ENCODE measurements at places on chromosomes 7 and 10.
A peak's percentile ranks its signal among the peaks of the same experiment; 100 is the strongest.

DNA sequence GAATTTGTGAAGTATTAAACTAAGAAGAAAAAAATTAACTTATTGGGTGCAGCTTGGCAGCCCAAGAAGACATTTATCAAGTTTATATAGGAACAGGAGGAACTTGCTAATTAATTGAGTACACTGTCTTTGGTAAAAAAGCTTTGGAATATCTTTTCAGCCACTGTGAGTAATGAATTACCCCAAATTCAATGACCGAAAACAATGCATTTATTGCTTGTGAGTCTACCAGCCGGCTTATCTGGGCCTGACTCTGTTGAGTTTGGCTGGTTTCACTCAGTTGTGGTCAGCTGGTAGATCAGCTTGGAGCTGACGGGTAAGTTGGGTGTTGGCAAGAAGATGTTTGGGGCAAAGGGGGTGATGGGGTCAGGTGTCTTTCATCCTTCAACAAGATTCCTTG lies 11.6 kb downstream of the GNG11 start:
- no peak for DNase-seq

GRCh38 chr7:94409200-94409948 lies 14.7 kb downstream of the COL1A2 start:
- no peak for DNase-seq

DNA sequence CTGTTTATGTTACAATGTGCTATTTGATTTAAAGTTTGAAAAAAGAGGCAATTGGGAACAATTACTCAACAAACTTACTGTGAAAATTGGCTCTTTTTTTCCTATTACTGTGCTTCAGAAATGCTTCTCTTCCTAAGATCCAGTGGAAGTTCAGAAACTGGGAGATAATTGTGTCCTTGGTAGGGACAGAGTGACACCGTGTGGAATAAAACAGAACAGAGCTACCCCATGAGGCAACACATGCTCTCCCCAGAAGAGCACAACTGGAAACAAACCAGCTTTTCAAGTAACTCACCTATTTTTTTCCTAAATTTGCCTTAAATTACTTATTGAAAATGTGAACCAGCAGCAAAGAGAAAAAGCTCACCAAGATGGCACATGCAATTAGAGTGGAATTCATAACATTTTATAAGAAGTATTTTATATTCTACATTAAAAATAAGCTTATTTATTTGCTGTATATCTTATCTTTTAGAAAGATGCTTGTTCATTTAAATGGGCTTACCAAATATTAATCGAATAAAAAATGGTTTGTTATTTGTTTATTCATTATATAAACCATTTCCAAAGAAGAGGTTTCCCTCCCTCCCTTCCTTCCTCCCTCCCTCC lies 346.1 kb upstream of the ANKRD30A start:
- DNase-seq = peak; percentile 64

DNA sequence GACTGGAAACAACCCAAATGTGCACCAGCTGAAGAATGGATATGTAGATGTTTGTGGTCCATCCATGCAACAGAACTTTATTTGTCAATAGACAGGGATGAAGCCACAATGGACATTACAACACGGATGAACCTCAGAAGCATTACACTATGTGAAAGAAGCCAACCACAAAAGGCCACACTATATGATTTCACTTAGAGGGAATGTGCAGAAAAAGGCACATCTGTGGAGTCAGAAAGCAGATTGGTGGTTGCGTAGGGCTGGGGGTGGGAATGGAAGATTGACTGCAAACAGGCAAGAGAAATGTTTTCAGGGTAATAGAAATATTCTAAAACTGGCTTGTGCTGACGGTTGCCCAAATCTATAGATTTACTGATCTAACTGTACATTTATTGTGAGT lies 34.3 kb upstream of the WASHC2A start:
- no peak for DNase-seq

DNA sequence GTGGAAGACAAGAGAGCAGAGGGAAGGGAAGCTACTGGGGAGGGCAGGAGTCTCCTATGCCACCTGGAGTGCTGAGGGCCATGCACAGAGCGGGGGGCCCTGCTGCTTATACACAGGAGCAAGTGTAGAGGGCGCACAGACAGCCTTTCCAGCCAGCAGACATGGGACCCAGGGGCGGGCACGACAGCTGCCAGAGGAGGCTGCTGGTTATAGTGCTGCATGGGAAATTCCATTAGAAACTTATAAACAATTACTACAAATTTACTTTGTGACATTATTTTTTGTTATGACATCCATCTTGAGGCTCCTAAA lies 90.5 kb downstream of the WDFY4 start:
- no peak for DNase-seq

DNA sequence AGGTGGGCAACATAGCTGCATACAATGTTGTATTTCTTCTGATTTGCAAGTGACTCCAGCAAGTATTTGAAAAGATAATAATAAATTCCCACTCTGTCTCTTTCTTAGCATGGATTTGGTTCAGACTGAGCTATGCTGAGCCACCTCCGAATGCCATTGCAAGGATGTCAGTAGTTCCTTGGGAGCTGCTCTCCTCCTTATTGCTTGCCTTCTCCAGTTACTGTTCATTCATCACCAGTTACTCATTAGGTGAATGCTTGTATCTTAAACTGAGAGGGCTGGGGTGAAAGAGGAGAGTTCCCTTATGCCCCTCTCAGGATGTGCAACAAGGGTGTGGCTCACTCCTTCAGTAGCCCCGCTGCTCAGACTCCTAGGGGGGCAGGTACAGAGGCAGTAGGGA lies 78.4 kb upstream of the PRKAR2B start:
- DNase-seq = no peak

DNA sequence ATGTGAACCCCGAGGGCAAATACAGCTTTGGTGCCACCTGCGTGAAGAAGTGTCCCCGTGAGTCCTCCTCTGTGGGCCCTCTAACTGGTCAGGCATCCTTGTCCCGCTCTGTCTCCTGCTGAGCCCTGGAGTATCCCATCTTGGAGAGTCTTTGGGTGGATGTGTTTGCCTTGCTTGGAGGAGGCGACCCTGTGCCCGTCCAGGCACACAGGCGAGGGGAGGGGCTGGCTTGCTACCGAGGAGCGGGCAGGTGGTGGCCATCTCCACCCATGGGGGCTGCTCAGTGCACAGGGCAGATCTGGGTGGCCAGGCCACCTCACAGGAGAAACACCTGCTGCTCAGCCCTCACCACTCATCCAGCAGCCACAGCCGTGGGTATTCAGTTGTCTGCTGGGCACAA lies 135.3 kb downstream of the EGFR start:
- no peak for DNase-seq

- no peak for DNase-seq
Measured at GRCh38 chr10:57809961-57810360, 457.7 kb downstream of the IPMK start.

DNA sequence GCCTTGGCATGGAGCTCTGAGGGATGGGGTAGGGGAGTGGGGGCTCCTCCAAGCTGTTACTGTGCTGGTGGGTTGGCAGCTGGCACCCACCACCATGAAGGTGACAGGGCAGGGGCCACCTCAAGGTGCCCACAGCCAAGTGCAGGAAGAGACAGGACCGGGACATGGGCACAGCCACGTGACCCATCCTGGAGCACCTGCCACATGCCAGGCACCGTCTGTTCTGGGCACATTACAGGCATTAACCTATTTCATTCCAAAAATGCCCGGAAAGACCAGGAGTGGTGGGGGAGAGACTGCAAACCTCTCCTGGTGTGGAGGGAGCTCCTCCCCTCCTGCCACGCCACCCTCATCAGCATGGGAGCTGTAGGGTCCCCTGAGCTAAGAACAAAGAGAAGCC lies 56.7 kb downstream of the CAMK2B start:
- no peak for DNase-seq

- no peak for DNase-seq
Measured at GRCh38 chr10:101121654-101122031, 9.5 kb upstream of the TLX1 start.

GRCh38 chr7:33325754-33326484 lies 196.6 kb downstream of the BBS9 start:
- DNase-seq = no peak

DNA sequence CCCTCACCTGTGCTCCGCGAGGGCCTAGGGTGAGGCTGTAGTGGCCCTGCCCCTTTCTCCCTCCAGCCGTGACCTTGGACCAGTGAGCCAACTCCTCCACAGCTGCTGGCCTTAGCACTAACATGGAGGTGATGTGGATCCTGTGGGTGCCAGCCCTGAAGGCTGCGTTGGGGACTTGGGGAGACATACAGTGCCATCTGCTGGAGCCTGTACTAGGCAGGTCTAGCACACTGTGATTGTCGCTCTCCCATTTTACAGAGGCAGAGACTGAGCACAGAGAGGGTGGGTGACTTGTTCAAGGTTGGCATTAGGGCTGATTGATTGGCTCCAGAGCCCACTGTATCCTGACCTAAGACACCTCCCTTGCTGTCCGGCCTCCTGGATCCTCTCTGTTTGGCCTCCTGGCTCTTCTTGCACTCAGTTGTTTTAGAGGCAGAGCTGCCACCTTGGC lies 37.6 kb downstream of the PRF1 start:
- no peak for DNase-seq

DNA sequence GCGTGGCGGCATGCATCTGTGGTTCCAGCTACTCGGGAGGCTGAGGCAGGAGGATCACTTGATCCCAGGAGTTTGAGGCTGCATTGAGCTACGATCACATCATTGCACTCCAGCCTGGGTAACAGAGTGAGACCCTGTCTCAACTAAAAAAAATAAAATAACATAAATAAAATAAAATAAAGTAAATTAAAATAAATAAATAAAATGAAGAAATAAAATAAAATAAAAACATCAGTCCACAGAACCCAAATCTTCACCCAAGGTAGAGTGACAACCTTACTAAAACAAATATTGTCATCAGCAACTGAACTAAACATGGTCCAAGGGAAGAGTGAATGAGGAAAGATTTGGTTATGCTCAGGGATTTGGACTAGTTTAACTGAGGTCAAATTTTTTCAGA lies 24.8 kb upstream of the OCM2 start:
- DNase-seq = no peak

DNA sequence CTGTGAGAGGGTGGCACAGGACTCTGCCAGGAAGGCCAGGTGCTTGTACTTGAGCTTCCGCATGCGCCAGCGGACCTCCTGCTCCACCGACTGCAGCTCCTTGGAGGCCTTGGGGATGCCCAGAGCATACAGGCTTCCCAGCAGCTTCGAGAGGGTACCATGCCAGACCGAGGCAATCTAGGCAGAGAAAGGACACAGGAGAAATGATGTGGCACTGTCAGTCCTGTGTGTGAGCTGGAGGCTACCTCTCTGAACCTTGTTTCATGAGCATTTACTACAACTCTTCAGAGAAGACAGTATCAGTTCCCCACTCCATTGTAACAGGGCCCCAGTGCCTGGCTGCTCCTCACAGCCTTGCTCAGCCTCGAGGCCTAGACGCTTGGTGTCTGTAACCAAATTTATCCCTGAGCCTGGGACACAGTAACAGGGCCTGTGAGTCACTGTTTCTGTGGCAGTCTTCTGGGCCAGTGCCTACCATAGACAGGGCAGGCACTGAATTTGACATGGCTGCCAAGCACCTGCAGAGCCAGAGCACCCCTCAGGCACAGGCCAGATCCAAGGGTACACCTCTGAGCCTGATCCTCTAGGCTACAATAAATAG lies 5.8 kb downstream of the TBRG4 start:
- DNase-seq = no peak

DNA sequence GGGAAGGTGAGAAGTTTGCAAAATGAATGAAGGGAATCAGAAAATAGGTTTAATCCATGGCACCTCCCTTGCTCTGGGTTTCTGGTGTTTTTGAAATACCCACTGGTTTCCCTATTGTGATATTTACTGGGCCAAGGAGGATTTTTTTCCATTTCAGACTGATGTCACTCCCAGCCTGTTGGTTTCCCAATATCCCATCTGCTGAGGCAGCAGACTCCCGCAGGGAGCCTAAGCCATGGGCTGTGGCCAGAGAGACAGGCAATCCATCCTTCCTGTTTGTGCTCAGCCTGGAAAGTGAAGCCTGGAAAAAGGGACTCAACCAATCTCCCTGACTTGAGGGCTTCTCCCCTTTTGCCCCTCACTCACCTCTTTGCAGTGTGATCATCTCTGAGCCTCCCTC lies 22.8 kb downstream of the FAM107B start:
- no peak for DNase-seq

DNA sequence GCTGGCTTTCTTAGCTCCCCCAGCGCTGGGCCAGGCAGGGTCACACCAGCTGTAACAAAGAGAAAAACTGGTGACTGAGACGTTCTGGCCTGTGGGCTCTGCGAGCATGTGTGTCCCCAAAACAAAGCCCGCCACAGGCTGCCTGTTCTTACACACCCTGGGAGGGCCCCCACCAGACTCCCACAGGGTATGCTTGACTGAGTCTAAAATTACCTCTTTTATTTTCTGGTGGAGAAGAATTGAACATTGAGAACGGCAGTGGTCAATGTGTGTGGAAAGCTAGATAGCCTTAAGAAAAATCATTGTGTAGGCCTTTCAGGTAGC lies 808 bp downstream of the C10orf71 start:
- no peak for DNase-seq

GRCh38 chr7:115145512-115145911 lies 223.6 kb downstream of the MDFIC start:
- no peak for DNase-seq

DNA sequence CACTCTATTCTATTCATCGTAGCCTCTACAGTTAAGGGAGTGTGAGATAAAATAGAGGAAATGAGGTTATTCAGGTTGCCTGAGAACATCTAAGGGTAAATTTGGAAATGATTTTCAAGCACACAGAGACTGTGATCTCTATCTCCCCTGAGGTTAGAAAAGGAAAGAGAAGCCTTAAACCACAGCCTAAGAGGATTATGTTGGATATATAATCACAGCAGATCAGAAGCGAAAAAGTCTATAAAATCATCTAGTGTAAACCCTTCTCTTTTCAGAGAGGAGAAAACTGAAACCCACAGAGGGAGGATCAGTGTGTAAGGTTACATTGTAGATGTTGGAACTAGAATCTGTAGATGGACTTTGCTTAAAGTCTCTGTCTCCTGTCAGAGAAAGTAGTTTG lies 90.6 kb upstream of the SEMA3E start:
- DNase-seq = no peak

- no peak for DNase-seq
Measured at GRCh38 chr10:118950997-118951637, 78.4 kb upstream of the NANOS1 start.

- no peak for DNase-seq
Measured at GRCh38 chr7:33388332-33388731, 259.0 kb downstream of the BBS9 start.

DNA sequence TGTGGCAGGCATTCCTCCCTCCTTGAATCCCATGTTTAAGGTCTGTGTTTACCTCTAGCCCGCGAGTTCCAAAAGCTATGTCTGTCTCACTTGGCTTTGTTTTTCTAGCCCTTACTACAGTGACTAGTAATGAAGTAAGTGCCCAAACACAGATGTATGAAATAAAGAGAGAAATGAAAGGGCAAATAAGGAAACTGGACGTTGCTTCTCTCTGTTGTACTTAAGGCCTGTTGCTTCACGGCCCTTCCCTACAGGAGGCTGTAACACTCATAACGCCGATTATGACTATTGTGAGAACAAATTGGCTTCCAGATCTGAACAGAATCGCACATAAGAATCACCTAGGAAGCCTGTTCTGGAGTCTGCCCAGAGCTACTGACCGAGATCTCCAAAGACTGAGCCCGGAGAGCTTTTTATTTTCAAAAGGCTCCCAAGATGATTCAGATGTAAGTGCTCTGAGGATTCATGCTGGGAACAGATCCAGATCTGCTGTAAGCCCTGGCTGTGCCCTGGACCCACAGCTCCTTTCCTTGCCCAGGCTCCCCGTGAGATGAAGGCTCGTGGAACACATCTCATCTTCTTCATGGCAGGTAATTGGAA lies 432.6 kb downstream of the SDK1 start:
- DNase-seq = no peak

- DNase-seq = peak; percentile 84
Measured at GRCh38 chr7:130960208-130960988, 226.4 kb upstream of the KLF14 start.

- no peak for DNase-seq
Measured at GRCh38 chr10:132577350-132578003, 39.9 kb downstream of the INPP5A start.

Measured in SW 1271 (cell line).